ENCODE measurements at places on chromosomes 5 and 9.
A peak's percentile ranks its signal among the peaks of the same experiment; 100 is the strongest.

DNA sequence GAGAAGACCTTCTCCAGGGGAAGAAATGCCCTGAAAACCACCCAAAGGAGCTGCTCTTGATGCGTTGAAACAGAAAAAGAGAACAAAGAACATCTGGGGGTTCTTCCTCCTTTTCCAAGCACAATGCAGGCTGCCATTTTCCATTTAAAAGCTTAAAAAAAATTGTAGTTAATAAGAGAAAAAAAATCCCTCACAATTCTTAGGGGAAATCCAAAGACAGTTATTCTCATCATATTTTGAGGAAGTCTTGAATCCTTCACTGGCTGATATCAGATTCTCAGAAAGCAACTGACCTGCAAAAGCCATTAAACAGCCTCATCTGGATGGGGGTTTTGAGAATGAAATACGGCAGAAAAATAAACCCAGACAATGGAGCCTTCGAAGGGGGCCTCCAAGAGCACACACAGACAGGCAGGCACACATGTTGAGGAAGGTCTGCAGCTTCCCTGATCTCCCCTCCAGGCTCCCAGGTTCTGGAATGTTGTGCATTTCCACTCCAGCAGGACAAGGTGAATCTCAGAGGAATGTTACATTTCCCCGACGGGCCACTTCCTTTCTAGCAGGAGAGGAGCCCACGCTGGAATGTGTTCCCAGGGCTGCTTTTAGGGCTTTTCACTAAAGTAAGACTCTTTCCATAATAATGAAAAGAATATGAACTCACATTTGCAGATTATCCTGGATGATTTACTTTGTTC is 159.4 kb upstream of the S1PR3 start:
- no peak for DNase-seq

GRCh38 chr5:112625689-112626438 is 111.8 kb upstream of the APC start:
- no peak for DNase-seq

GRCh38 chr9:792331-793260 is 48.9 kb upstream of the DMRT1 start:
- DNase-seq: no peak

DNA sequence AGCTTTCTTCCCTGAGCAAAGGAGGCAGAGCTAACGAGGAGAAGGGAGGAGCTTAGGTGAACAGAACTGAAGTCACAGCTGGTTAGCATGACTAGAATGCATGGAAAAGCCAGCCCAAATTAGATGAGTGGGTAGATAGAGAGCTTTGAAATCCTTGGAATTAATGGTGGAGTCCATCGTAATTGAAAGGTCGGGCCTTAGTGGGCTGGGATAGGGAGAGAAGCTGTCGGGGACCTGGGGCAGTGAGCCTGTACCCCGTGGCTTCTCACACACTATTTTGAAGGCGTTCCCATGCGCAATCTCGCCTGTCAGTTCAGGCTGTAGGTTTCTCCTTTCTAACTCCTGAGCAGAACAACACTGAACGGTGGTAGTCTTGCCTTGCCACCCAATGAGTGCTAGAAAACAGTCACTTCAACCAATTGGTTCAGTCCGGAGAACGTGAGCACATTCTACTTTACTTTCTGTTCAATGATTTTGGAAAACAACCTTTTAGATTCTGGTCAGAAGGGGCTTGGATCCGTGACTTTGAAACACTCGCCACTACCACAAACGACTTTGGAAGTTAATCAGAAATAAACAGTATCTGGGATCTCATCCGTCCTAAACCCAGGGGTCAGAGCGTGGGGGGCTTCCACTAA is 655 bp upstream of the RAI14 start:
- no peak for DNase-seq

GRCh38 chr9:14719231-14719923 is 3.2 kb downstream of the CER1 start:
- no peak for DNase-seq

DNA sequence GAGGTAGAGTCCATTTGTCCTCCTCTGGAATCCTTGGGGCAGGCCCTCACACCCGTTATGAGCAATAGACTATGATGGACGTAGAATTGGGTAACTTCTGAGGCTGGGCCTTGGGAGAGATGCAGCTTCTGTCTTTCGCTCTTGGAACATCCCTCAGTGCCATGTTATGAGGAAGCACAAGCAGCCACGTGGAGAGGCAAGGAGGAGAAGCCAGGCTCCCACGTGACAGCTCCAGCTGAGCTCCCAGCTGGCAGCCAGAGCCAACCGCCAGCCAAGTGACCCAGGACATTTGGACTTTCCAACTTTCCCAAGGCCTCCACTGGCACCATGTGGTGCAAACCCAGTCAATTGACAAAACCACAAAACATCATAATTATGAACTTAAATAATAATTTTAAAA is 43.0 kb upstream of the BOD1 start:
- no peak for DNase-seq

DNA sequence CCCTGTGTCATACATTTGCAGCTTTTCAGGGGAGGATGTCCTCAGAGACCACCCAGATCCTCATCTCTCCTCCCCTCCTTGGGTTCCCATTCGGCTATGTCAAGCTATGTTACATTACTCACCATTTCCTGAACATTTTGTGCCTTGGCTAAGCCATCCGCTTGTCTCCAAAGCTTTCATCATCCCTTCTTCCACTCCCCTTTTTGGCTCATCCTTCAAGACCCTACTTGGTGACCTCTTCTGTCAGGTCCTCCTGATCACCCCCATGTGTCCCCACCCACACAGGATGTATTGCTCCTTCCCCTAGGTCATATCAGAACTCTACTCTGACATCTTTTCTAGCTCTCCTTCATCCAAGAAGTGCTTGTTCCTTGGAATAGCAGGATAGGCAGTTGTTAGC is 81.8 kb downstream of the BOD1 start:
- DNase-seq: no peak

DNA sequence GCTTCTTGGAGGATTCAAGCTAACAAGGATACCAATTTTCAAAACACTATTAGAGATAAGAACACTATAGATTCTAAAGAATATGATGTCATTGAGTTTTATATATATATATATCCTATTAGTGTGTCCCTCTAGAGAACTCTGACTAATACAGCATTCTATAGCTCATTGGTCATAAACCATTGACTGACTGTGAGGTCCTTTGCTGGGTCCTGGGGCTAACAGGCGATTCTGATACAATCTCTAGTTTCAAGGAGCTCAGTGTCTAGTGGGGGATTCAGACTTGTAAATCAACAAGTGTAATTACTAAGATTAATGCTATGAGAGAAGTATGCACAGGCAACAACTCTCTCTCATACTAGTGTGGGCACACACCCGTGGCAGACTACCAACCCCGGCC is 234.5 kb downstream of the DENND1A start:
- DNase-seq: no peak

DNA sequence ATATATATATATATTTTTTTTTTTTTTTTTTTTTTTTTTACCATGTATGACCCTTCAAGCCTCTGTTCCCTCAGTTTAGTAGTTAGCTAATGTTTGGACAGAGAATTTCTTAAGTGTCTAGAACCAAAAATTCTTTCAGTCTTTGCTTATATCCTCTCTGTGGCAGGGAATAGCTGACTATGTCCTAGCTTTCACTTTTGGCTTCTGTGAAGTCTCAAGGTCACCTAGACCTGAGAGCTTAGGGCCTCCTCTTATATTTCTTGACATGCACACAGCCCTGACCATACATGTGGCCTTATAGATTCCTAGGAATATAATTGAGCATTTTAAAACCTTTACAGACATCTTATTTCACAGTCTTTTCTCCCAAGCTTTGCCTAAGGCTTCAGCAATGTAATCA is 930.8 kb upstream of the CDH9 start:
- DNase-seq: no peak

DNA sequence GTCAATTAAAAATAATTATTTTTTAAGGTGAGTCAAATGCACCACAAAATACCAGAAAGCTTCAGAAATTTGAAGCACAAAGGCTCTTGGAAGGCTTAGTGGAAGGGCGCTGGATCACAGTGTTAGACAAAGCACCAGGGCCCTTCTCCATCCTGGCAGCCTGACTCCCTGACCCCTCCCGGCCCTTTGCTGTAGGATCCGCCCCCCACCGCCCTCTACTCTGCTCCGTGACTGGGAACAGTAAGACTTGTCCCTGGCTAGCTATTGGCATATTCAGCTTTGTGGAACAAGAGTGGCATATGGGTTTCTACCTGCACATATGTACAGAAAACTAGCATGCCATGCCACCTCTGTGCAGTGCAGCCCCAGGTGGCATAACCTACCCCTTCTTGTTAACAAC is 222.1 kb downstream of the SYK start:
- no peak for DNase-seq

- no peak for DNase-seq
These were observed 10.3 kb downstream of the ITGA2 start for GRCh38 chr5:52999344-52999949.

GRCh38 chr9:129289883-129290282 is 111.8 kb upstream of the IER5L start:
- no peak for DNase-seq

GRCh38 chr9:125522328-125522725 is 184.7 kb downstream of the MAPKAP1 start:
- no peak for DNase-seq

- no peak for DNase-seq
These were observed 395.9 kb downstream of the SEMA5A start for GRCh38 chr5:9149988-9150387.

- DNase-seq: no peak
These were observed 77.3 kb upstream of the SH3PXD2B start for GRCh38 chr5:172531704-172532026.

GRCh38 chr9:112433499-112434392 is 52.9 kb upstream of the KIAA1958 start:
- DNase-seq: no peak

DNA sequence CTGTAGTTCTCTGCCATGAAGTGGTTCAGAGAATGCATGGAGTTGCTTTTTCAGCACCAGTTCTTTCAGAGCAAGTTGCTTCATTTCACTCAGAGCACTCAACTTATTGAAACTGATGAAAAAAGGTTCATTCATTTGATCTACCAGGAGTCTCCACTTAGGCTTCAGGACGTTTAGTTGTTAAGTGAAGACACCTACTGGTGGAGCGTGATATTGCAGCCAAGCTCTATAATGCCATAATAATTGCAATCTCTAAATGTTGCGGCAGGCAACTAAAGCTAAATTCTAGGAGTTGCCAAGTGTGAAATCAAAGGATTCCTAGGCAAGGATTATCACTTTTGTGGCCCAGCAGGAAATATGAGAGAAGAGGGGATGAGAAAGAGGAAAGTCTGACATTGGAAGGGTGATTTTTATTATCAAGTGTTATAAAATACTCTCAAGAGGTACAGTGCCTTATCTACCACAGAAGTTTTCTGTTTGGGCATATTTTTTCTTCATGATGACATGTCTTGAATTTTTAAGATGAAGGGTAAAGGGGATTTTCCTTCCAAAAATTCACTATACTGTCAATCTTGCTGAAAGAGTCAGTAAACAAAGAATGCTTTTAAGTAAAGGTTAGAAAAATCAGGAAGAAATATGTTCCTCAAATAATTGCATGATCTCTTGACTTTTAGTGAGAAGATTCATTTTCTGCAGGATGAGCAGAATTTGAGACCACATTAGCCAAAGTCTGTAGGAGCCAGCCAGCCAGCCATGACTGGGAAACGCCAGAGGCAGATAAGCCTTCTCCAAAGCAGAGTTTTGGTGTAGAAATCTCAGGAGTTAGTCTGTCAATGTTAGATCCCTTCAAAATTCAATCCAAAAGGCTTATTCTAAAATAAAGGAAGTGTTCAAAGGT is 83.4 kb downstream of the SH3PXD2B start:
- DNase-seq: no peak

GRCh38 chr5:16552666-16553343 is 64.0 kb downstream of the RETREG1 start:
- DNase-seq: no peak

DNA sequence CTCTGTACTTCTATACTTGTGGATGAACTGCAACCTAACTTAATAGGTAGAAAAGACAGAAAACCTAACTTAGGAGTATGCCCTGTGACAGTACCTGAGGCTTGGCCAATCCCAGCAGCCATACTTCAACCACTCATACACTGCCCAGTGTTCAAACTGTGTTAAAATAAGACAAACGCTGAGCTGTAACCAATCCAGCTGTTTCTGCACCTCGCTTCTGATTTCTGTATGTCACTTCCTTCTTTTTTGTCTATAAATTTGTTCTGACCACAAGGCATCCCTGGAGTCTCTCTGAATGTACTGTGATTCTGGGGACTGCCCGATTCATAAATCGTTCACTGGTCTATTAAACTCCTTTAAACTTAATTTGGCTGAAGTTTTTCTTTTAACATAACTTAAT is 41.4 kb downstream of the AUH start:
- peak; percentile 39 for DNase-seq

- DNase-seq: no peak
These were observed 477.6 kb downstream of the TLE1 start for GRCh38 chr9:81211741-81212140.

- DNase-seq: no peak
These were observed 4.3 kb downstream of the ZNF462 start for GRCh38 chr9:106867286-106867685.

- no peak for DNase-seq
These were observed 57.6 kb downstream of the OTULIN start for GRCh38 chr5:14721990-14722656.

DNA sequence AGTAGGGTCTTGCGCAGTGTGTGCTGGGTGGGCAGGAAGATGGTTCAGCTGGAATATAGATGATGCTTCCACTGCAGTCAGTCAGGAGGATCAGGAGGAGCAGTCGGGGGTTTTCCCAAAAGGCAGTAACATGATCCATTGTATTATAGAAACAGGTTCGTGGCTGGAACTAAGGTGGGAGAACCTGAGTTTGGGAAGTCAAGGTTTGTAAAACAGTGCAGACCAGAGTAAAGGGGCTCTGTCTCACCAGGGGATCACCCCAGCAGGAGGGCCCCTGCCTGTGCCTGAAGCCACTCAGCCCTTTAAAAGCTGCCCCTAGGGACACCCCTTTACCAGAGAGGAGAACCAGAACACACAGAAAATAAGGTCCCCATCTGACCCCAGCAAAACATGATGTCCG is 213.4 kb downstream of the AUH start:
- no peak for DNase-seq

DNA sequence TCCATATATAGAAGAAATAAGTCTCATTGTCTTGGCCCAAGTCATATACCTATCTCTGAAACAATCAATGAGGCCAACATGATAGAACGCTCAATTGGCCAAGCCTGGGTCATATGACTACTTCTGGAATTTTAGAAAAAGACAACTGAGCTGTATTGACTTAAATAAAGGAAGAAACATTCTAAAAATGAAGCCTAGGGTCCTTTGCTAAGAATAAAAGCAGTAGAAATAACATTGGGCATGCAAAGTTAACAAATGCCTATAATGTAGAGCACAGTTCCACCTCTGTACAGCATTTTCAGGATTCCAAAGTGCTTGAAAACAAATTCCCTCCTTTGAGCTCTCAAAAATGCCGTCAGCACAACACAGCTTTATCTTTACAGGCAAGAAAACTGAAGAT is 391.8 kb downstream of the PRELID2 start:
- no peak for DNase-seq

- no peak for DNase-seq
These were observed 183.2 kb upstream of the POU5F2 start for GRCh38 chr5:93924628-93925027.
